Stimulated activated CD4-positive, alpha-beta T cell treated with anti-CD3 and anti-CD28 coated beads, Interleukin-4, amount 100 ng/mL, for 48 hours (primary cell): ENCODE measurements at places on chromosomes 12 and 14.

GRCh38 chr14:50773632-50774541 is 57.1 kb downstream of the NIN start:
- peak; percentile 15 for DNase-seq

GRCh38 chr14:75435473-75435872 is 7.7 kb downstream of the JDP2 start:
- no peak for DNase-seq

DNA sequence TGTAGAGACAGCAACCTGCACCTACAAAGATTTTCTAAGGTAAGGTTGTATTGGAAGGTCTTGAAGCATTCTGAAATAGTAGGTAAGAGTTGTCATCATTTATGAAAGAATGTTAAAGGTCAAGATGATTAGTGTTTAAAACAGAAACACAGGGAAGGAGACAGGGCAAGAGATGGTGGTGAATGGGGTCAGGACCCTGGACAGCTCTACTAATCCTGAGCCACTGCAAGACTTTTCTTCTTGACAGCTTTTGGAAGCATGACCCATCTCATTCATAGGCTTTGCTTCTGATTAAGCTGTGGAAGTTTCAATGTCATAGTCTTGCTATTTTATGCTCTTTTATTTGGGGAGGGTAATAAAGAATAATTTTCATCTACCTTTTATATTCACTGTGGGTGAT is 75.5 kb upstream of the CAND1 start:
- peak; percentile 12 for DNase-seq

DNA sequence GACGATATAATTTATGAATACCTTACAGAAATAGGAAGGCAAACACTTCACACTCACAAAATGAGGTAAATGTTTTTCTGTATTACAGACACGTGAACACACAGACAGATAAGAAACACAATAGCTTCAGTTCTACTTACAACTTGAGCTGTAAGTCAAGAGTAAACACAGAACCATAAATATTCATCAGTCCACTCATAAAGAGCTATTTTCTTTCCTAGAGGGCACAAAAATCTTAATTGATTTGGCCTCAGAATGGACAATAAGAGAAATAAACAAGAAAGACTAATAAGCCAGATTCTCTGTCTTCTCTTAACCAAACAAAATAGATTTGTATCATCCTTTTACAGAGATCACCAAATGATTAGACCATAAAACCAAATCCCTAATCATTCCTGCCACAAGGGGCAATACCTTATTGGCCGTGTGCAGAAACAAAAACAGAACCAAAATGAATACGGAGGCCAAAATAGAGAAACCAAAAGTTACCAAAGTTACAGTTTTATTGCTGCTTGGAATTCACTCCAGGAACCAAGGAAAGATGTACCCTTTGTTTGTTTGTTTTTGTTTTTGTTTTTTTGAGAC is 38.1 kb upstream of the GARIN2 start:
- no peak for DNase-seq

DNA sequence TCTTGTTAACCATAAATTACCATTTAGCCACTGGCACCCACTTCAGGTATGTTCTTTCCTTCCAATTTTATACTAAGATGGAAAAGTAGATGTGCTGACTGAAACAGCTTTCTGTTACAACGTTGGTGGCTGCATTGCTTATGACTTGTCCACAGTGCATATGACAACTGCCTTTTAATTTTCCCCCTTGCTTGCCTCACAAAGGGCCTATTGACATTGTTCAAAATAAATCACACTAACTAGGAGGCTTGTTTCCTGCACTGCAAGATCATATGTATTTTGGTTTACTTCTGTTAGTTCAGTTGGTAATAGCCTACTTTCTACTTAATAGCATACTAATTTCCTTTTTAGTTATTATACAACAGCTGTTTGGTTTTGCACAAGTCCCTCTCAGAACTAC is 55.4 kb downstream of the SCAF11 start:
- no peak for DNase-seq

- DNase-seq = peak; percentile 65
Observed at GRCh38 chr12:67630373-67631088, 18.0 kb upstream of the DYRK2 start.

DNA sequence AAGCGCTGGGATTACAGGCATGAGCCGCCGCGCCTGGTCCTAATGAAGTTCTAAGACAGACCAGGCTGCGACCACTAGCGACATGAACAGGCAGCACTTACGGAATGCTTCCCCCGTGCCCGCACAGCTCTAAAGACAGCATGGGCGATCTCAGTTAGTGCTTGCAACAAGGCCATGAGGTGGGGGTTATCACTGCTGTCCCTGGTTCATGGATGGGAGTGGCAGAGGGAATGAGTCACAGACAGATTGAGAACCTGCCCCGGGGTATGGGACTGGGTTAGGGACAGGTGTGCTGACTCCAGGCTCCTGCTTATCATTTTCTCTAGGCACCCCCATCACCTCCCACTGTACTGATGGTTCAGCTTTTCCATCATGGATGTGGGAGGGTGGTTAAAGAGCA is 160.9 kb downstream of the VRK1 start:
- no peak for DNase-seq

DNA sequence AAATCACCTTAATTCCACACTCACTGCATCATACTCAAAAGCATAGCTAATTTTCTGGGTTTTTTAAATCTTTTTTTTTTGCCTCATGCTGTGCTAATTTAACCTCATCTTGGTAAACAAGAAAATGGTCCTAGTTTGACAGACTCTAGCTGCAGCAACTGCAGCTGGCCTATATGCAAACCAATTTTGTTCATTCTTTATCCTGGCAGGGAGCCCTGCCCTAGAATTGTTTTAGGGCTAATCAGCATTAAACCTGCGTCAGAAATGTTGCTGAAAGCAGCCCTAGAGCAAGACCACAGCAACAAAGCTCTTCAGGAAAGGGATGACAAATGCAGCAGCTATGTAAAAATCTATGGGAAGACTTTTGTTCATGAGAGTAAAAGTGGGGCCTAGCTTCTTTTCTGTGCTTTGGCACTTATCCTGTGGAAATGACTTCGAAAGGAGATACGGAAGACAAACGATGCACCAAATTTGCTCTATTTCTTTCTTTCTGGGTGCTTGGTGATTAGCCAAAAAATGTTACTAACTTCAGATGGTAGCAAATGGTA is 72.2 kb downstream of the DENND5B start:
- DNase-seq = no peak

DNA sequence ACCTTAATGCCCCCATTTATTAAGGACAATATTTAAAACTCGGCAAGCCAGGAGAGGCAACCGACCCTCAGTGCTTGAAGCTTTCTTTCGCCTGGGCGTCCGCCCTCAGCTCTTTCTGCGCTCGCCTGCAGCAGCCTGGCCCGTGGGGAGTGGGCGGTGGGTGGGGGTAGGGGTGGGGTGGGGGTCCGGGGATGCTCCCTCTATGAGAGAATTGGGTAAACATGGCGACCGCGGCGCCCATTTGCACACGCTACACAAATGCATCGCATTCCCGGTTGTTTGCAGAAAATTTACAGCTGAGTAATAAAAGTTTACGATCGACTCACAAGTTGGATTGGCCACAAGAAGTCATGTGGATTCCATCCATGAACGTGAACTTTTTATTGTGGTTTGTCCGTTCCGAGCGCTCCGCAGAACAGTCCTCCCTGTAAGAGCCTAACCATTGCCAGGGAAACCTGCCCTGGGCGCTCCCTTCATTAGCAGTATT is 7.7 kb downstream of the HOXC8 start:
- DNase-seq = no peak

DNA sequence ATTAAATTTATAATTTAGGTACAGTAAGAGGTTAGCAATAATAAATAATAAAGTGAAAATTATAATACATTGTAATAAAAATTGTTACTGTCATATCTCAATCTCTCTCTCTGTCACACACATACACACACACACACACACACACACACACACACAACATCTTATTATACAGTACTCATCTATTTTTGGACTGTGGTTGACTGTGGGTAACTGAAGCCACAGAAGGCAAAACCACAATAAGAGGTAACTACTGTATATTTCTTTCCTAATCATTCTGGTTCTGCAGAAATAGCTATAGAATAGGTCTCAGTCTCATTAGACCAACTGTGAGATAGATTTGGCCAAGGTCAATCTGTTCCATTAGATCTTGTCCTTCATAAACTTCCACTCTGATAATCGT is 33.1 kb upstream of the PTPRO start:
- DNase-seq = no peak

GRCh38 chr12:20421421-20421820 is 53.1 kb downstream of the PDE3A start:
- no peak for DNase-seq

- no peak for DNase-seq
Observed at GRCh38 chr12:116361414-116362223, 84.1 kb upstream of the MED13L start.

DNA sequence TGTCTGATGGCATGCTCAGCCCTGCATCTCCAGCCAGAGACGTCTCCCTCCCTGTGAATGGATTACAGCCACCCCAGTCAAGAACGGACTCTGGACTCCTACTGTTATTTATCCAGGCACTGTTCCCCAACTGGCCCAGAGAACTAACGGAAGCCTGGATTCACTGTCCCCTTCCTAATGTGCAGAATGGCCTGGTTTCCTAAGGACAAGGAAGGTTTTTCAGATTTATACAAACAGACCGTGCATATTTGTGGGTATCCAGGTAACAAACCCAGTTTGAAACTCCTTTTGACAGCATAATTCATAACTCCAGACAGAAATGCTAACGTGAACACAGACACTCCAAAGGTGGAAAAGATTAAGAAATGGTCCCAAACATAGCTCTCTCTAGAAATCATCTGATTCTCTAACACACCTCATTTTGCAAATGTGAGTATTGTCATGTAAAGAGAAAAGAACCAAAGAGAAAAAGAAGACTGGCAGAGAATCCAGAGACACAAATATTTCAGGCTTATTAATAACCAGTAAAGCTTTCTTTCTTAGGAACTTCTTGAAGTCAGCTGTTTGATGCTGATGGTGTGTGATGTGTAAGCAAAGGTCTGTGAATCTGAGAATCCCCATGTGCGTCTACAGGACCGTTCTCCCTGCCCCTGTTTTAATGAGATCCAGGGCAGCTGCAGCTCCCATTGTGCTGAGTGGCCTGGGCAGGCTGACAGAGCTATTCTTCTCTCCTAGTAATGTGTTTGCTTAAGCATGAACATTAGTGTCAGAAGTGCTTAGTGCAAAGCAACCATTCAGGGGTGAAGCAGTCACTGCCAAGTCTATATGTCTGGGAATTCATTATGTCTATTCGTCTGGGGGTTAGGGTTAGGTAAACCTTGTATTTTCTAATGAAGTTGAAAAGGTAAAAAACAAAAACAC is 86.8 kb upstream of the HIF1A start:
- DNase-seq = no peak

- DNase-seq = no peak
Observed at GRCh38 chr12:89933911-89934310, 225.3 kb upstream of the ATP2B1 start.

DNA sequence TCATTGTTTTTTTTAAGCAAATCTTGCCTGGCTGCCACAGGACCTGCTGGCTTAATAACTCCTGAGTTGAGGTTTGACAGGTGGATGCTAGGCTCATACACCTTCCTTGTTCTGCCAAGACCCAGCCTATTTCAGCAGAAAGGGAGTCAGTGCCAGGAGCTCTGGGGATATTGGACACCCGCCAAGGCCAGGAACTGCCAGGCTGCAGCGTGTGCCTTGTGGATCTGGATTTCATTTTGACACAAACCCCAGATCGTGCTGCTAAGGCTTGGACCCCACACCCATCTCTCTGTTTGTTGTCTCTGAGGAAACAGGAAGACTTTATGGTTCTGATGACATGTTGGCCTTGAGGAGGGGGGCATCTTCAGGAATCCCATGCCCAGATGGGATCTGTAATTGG is 44.4 kb upstream of the PRIMA1 start:
- no peak for DNase-seq
